Peyer's patch (tissue), 4 donors: ENCODE measurements at places on chromosomes 4 and X. TPM values are rescaled to one million over a fixed set of nuclear protein-coding genes. Genes with fewer than 3 reads are reported as not detected.

Gene NPY1R
- total RNA-seq: 1.6 TPM

DNA sequence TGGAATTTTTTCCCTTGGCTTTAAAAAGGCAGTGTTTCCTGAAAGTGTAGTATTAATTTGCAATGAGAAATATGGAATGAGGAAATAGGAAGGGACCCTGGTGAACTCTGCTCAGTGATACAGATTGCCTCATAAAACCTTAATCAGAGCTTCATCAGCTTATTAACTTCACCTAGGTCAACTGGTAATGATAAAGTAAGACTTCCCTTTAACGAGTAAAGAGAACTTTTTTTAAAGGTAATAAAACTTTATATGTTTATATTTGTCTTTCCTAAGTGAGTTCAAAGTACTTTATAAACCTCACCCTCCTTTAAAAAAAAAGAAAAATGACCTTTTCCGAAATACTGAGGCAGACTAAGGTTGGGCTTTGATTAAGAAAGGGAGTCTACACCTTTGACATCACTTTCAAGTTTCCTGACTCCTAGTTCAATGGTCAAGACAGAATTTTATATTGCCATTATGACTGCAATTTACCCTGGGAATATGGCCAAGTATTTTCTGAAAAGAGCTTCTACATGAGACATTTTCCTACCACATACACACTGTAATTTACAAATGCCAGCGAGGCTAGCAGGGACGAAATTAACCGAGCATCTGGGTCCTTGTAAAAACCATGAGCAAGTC, 706.3 kb upstream of the TENM3 start:
- no peaks in the 10 kb centered on the region for H3K4me1 ChIP-seq
- no peaks in the 10 kb centered on the region for H3K36me3 ChIP-seq
- no peaks in the 10 kb centered on the region for H3K27me3 ChIP-seq
- peak overlapping the region; percentile 76 for H3K27ac ChIP-seq
- H3K4me3 ChIP-seq: no peak overlapping the region
- DNase-seq: no peak

- no peak overlapping the region for H3K27ac ChIP-seq
- no peaks in the 10 kb centered on the region for H3K4me1 ChIP-seq
- H3K27me3 ChIP-seq: no peaks in the 10 kb centered on the region
- no peak for DNase-seq
- H3K4me3 ChIP-seq: no peak overlapping the region
Observed at GRCh38 chrX:115531818-115532403, 29.1 kb upstream of the PLS3 start.

Gene FAM184B
- total RNA-seq: not detected
